Left lung (tissue), 14 donors: ENCODE measurements at places on chromosomes 3 and 15.

GRCh38 chr3:108225221-108225620 is 3.0 kb upstream of the IFT57 start:
- no peak for DNase-seq

GRCh38 chr15:73882761-73883419 is 9.5 kb downstream of the TBC1D21 start:
- DNase-seq, result no peak

- DNase-seq, result no peak
These were observed 78.7 kb upstream of the SNRK start for GRCh38 chr3:43207628-43208085.

- DNase-seq, result no peak
These were observed 16.8 kb upstream of the FMN1 start for GRCh38 chr15:33211176-33211808.

DNA sequence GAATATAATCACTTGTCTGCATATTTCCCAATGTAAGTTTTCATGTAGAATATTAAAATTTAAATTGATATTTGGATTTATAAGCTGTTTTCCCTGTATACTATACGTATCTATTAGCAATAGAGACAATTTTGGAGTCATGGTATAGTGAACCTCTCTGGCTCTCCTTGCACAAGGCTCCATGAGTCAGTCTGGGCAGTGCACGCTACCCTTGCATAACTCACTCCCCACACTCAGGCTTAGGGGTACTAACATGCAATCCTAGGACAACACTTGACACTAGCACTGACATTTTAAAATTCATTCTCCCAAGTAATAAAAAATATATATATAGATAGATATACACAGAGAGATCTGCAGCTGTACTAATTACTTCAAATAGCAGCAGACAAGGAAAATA is 39.2 kb downstream of the SLC24A1 start:
- DNase-seq, result no peak

- DNase-seq, result no peak
These were observed 408 bp upstream of the ARPP21 start for GRCh38 chr3:35638980-35639253.

DNA sequence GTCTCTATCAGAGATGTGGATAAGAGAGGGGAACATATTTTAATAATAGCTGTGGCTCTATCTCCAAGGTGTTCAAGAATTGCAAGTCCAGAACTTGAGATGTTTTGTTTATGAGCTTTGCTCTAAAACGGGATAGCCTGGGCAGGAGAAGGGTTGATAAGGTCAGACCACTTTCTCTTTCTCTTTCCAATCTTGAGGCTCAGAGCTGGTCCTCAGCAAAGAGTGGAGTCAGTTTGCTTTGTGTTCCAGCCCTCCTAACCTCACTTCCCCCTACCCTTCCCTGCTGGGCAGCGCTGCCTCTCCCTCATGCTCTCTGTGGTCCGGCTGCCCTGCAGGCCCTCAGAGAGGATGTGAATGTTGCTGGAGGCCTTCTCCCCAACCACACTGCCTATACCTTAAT is 13.8 kb downstream of the KLHL6 start:
- no peak for DNase-seq

GRCh38 chr3:100500320-100500880 is 8.0 kb downstream of the TMEM45A start:
- DNase-seq, result no peak

DNA sequence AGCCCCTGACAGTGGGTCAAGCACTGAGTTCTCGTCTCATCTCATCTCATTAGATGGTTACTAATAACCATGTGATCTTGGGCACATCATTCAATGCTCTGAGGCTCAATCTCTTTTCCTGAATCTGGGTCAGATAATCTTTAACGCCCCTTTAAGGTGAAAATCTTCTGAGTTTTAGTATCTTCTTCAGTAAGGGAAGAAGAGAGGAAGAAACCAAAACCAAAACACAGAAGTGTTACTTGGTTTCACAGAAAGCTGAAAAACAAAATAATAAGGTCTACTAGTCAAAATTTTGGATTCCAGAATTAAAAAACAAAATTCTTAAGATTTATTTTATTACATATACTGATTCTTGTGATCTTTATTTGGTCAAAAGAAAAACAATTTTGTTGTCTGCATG is 78.2 kb downstream of the CLASP2 start:
- no peak for DNase-seq

GRCh38 chr15:41928637-41929620 is 35.1 kb upstream of the SPTBN5 start:
- no peak for DNase-seq

DNA sequence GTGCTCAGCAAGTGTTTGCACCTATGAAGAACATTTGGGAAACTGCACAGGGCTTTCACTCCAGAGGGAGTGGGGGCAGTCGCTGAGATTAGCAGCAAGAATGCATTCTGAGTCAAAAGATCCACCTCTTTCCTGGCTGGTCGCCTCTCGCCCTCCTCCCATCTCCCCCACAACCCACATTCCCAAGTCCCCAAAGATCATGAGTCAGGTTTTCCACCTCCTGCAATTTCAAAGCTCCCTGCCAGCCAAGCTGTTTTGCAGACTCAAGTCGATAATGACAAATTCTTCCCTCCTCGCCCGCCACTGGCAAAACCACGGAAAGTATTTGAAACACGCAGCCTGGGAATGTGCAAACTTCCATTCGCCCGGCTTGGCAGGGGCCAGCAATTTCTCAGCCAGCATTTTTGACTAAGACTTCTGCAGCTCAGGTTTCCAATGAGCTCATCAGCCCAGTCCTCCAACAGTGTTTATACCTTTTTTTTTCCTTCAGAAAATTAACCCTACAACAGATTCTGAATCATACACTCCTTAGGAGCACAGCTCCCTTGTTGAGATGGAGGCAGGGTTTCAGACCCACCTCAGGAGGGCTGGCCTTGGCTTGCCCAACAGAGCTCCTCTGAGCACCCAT is 181.4 kb downstream of the SMAD6 start:
- no peak for DNase-seq

- no peak for DNase-seq
These were observed 44.7 kb downstream of the IFT57 start for GRCh38 chr3:108177536-108177935.

DNA sequence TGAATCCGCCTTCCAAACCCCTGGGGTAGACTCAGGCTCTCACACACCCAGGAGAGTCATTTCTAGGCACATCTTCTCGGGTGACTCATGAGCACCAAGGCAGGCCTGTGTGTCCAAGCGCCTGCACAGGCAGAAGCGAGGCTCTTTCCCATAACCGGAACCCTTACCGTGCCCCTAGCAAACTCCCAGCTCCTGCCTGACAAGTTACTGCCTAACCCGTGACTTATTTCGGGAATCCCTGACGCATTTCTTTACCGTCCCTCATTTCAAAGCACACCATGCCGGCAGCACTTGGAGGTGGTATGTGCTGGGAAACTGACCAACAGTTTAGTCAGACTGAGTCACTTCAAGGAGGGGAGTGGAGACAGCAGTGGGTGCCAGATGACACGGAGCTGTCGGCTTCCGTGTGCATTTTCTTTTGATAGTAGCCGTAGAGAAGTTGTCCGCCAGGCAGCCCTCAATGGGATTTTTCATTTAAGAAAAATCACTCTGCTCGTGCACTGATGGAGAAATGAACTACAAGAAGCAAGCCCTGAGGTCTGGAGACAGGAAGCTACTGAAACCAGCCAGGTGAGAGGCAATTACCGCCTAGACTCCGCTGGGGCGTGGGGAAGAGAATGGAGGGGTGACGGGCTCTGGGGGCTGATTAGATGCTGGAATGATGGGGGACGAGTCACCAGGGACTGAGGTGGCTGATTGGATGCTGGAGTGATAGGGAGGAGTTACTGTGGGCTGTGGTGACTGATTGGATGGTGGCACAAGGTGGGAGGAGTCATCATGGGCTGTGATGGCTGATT is 17.3 kb upstream of the HRH1 start:
- peak; percentile 58 for DNase-seq

- DNase-seq, result no peak
These were observed 104.7 kb upstream of the ROBO1 start for GRCh38 chr3:79872483-79872882.

GRCh38 chr3:88385090-88385489 is 235.3 kb downstream of the C3orf38 start:
- DNase-seq, result no peak

DNA sequence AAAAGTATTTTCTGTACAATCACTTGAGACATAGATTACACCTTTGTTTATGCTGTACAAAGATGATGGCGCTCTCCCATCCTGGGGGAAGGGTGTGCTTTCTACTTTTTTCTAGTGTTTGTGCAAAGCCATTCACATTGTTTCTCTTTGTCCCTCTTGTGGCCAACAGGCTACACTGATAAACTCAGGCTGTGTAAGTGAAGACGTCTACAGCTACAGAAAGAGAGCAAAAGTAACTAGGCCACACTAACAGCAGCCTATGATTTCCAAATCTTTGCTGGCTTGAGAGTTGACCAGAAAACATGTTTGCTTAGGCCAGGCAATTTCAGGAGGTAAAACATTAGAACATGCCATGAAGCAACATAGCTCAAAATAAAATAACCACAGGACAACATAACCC is 75.1 kb downstream of the FOXB1 start:
- DNase-seq, result no peak

DNA sequence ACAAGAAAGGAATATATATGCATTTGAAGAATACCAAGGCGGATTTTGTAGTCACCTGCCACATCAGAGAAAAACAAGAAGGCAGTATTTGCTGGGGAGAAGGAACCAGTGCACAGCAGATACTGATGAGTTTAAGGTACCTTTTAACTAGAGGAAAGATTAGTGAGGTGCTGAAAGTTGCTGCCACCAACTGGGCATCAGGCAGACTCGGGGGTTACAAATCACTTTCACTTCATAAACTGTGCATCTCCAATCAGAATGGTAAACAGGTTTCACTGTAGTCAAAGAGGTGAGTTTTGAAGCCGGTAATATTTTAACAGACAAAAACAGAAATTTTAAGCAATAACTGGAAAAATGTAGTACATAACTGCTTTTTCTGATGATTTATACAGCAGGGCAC is 4.1 kb downstream of the FBN1 start:
- no peak for DNase-seq

DNA sequence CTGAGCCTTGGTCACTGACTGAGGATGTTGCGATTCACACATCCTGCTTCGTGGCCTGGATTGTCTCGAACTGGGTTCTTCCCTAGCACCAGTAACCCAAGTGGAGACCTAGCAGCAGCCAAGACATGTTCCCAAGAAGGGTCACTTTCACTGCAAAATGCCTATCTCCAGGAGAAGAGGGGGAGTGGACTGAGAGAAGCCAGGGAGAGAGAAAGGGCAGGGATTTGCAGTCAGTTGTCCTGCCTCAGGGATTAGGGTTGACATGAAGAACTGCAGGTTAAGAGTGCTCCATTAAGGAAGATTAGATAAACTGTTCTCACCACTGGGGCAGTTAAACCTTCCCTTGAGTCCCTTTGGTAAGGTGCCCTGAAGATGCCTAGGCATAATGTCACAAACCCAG is 5.7 kb upstream of the CD276 start:
- DNase-seq, result no peak

DNA sequence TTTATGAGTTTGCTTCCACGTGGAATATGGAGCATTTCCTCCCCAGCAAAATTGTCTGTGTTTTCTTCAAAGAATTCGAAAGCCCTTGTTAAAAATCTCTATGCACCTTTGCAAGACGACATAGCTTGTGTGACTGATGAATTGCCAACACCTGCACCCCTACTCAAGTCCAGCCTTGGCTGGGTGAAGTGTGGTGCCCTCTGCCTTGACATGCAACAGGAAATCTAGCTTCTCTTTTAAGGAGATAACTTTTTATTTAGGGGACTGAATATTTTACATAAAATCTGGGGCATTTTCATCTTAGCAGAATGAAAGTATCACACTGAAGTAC is 647 bp downstream of the HMG20A start:
- DNase-seq, result no peak

DNA sequence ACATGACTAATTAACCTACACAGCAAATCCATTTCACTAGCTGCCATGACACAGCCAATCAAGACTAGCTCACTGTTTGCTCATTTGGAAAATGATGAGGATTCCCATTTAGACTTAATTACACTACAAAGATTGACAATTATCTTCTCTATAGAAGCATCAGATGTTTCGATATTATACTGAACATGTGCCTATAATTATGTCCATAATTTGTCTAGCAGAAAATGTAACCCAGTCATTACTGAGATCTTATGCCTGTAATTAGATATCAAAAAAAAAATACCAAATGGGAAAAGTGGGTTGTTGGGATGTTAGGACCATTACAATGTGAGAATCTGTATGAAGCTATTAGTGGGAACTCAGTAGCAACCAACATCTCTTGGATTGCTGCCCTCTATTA is 344.2 kb upstream of the MCTP2 start:
- no peak for DNase-seq

DNA sequence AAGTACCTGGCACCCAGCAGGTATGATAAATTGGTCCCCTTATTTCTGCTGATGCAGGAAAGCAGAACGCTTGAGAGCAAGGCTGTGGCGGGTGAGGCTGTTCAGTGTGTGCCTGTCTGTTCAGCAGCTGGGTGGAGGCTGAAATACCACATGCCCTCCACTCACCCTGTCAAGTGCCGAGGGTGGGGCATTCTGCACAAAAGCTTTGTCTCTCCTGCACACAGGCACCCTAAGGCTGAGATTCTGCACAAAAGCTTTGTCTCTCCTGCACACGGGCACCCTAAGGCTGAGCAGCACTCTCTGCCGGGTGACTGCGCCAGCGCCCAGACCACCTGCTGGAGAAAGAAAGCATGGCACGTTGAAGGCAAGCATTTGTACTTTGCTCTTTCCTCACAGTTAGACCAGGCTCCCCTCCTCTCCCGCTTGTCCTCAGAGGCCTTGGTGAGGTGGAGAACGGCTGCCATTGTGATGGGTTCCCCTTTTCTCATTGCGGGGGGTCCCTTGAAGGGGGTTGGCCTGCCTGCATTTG is 97.5 kb downstream of the BDH1 start:
- DNase-seq, result no peak

- DNase-seq, result no peak
These were observed 222.8 kb upstream of the TLE3 start for GRCh38 chr15:70320482-70320881.

DNA sequence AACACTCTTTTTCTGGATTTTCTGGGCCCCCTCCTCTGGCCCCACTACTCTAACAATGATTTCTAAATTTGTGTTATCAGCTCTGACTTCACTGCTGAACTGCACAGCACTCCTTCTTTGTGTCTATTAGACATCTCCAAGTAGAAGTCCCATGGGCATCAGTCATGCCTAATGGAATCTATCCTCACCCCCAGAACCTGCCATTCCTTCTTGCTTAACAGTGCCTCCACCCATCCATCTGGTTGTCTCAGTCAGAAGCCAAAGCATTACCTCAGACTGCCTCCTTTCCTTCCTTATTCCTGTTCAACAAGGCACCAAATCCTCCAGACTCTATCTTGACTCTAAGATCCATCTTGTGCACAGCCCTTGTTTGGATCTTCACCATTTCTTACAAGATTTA is 36.2 kb downstream of the SSR3 start:
- no peak for DNase-seq

DNA sequence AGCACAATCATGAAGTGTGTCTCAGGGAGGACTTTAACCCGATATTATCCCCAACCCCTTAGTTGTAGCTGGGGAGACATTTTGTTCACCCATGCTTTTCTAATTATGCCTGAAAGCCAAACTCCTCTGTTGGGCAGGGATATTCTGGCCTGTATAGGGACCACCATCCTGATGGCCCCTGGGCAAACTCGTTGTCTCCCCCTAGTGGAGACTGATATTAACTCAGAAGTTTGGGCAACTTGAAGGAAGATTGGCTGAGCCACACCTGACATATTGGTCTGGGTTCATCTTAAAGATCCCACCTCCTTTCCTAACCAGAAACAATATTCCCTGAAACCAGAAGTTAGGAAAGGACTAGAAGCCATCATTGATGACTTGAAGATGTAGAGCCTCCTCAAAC is 42.3 kb downstream of the TM4SF18 start:
- no peak for DNase-seq

- DNase-seq, result peak; percentile 21
These were observed 8.9 kb downstream of the GPR149 start for GRCh38 chr3:154421083-154421482.
